Left colon (tissue), 2 donors: ENCODE measurements at places on chromosomes 5 and 9. TPM values are rescaled to one million over a fixed set of nuclear protein-coding genes. Genes with fewer than 3 reads are reported as not detected.

- peak; percentile 18 for DNase-seq
Measured at GRCh38 chr5:168047669-168048111, 243.8 kb upstream of the WWC1 start.

- peak; percentile 12 for DNase-seq
Measured at GRCh38 chr9:41229408-41230401, 40.6 kb upstream of the ZNG1F start.

DNA sequence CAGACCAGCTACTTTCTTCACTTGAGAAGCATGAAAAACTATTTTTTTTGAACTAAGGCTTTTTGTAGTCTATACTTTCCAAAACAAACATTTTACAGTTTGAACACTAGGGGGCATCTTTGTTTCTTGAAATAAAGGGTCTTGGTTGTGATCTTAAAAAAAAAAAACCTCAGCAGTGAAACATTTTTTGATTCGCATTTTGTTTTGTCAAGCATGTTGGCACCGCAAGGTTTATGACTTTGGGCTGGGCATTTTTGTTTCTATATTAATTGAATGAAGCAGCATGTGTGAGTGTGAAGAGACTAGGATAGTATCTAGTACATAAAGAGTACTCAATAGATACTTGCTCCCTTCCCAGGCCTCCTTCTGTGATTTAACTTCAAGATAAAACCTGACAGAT lies 31.6 kb upstream of the ACOT12 start:
- no peak for DNase-seq

- DNase-seq, result no peak
Measured at GRCh38 chr5:172142709-172143215, 45.3 kb downstream of the STK10 start.

FOXD4L3 gene
- total RNA-seq, result not detected

SARDH gene
- total RNA-seq, result 0.92 TPM

- DNase-seq, result no peak
Measured at GRCh38 chr9:17171309-17172094, 36.7 kb downstream of the CNTLN start.

GRCh38 chr9:103816146-103816545 lies 278.0 kb upstream of the SMC2 start:
- no peak for DNase-seq

GRCh38 chr5:140785905-140786686 lies at the start of gene PCDHA1:
Gene PCDHA1, plus strand, starts transcription at chr5:140786140.
- DNase-seq, result no peak

DNA sequence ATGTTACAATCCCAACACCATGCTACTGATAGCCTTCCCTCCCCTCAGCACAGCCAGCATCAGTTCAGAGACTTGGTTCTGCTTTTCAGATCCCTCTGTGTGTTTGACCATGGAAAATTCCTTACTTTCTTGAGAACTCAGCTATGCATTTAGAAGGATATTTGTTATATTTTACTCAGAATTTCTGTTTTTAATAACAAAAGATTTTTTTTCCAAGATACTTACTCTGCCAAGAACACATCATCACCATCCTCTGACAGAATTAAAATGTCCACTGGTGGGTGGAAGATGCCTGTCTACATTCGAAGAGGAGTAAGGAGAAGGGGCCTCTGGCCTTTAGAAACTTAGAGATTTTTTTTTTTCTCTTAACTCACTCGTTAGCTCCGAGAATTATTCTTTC lies 56.1 kb upstream of the CKMT2 start:
- DNase-seq, result no peak

- DNase-seq, result no peak
Measured at GRCh38 chr5:55601628-55602027, 66.9 kb upstream of the PLPP1 start.

IPO11 gene
- total RNA-seq, result 18.8 TPM

GRCh38 chr9:34637356-34638137 lies at the start of gene SIGMAR1:
Gene SIGMAR1, minus strand, starts transcription at chr9:34637787. Its CDS starts 90 bp downstream, at chr9:34637697.
- DNase-seq, result peak; percentile 96

- DNase-seq, result peak; percentile 62
Measured at GRCh38 chr9:83981126-83981871, 694 bp downstream of the RMI1 start.

- DNase-seq, result no peak
Measured at GRCh38 chr5:174317256-174317894, 271.9 kb downstream of the NSG2 start.

DNA sequence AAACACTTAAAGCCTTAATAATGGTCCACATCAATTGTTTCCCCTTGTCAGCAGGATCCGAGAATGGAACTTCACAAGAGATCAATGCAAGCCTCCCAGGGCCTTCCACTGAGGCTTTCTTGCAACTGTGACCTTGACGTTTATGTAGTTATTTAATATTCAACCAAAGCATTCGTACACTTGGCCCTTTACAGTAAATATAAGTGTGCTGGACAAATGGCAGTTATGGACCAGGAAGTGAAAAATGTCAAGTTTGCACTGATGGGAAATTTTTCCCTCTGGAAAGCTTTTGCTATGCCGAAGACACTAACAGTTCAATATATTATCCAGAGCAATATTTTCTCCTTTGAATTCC lies 101.8 kb downstream of the TTLL11 start:
- DNase-seq, result no peak

DNA sequence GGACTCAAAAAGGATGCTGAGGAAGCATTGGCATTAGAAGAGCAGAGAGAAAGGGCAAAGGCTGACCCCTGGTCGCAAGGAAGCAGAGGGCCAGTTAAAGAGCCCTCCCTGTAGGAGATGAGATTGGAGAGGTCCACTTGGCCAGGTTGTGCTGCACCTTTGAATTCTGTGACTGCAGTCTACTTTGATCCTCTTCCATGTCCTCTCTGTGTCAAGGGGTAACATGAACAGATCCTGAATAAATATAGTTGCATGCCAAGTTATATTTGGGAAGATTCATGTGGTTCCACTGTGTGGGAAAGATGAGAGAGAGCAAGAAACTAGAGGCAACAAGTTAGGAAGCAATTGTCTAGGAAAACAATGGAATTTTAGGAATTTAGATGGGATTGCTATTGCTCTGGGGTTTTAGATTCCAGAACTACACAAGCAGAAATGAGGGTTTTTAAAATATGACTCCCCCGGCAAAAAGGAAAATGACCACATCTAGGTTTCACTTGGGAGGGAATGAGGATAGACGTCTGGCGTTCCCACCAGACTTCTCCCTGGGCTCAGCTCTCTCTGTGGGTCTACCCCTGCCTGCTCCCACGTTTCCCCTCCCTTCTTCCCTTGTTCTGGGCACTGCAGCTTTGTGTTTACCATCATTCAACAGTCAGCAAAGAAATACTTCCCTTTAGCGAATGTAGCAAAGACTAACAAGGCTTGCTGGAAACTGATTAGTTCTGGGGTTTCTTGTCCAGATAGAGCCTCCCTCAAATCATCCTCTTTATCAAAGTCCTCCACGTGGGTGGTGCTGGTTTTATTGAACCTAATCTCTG lies 63.6 kb downstream of the SNX18 start:
- no peak for DNase-seq

GRCh38 chr9:101479338-101480030 lies 43.9 kb upstream of the ALDOB start:
- DNase-seq, result peak; percentile 63

DNA sequence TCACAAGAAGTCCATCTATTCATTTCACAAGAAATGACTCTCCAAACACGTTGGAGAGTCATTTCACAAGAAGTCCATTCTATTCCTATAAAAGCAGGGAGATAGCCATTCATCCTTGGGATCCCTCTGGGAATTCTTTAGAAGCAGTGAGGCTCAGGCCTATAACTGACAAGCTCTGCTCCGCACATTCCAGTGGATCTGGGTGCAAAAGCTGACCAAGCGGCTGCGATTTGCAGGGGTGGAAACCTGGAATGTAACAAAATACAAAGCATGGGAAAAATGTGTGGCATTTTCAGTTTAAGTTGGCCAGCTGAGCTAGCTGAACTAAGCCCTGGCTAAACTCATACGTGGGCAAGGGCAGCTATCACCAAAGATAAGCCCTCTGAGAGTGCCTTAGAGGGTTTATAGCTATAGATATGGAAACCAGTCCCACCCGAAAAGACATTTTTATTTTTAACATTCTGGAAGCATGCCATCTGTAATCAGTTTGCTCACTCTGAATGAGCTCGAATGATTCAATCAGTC lies 8.7 kb downstream of the TAS2R1 start:
- DNase-seq, result no peak

NR2F1-AS1 gene
- 3.2 TPM for total RNA-seq

GRCh38 chr9:125427556-125427955 lies 165.9 kb downstream of the GAPVD1 start:
- DNase-seq, result no peak

DNA sequence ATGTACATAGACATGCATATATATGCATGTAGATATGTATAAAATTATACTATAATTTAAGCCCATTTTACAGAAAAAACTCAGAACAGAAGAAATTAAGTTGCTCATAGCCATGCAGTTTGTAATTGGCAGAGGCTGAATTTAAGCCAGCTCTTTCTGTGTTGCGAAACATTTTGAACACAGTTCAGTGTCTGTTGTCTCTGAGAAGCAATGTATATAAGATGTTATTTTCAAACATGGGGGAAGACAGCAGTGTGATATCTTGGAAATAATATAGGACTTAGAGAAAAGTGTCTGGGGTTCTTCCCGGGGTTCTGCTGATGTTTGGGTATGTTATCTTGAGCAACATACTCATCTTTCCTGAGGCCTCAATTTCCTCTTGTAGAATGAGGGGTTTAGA lies 37.6 kb downstream of the SVEP1 start:
- DNase-seq, result no peak

- DNase-seq, result no peak
Measured at GRCh38 chr5:93791518-93791972, 50.1 kb upstream of the POU5F2 start.

DNA sequence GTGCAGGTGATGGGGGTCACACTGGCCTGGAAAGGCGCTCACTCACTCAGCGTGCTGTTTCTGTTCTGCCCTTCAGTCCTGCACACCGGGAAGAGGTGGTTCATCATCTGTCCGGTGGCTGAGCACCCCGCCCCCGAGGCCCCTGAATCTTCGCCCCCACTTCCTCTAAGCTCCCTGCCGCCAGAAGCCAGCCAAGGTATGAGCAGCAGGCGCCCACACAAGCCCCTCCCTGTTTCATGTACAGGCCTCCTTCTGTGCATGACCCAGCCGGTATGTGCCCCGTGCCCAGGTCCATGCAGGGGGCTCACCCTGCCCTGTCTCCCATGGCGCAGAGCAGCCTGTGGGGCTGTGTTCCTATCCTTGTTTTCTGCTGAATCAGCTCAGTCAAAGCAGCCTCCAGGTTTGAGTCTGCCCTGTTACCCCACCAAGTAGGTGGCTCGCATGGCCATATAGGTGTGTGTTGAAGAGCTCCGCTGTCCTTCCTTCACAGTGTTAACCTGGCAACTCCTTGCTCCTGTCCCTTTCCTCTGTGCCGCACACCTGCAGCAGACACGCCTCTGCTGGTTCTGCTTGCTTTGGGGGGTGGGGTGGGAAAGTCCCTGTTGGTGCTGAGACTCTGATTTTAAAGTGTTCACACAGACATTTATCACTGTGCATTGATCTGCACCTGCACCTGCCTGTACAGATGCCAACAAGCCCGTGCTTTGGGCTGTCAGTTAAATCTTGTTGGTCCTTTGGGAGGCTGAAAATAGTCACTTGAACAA lies 84.8 kb downstream of the WNK2 start:
- peak; percentile 75 for DNase-seq

PCDHGB7 gene
- 4.2 TPM for total RNA-seq

DNA sequence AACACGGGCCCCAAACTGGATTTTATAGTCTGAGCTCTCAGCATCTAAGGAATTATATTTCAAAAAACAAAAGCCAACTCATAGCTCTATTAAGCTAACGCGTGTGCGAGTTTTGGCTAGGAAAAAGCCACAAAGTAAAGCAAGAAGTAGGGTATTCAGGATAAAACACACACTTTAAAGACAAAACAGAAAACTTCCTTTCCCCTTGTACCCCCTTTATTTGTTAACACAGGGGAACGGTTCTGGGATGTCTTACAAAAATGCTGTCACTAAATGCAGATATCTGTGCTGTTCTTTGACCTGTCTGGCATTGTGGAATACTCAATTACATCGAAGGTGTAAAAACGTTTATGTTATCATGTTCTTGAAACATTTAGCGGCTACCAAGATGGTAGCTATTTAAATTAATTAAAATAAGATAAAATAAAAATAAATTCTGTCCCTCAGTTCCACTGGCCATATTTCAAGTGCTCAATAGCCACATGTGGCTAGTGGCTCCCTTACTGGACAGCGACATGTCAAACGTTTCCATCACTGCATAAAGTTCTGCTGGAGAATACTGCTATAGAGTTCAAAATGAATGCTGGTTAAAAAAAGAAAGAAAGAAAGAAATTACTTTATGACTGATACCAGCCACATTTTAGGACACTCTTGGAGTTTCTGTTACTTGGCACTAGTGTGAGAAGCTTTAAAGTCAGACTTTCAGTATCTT lies 7.2 kb upstream of the MEF2C start:
- DNase-seq, result no peak

SPATA31D1 gene
- total RNA-seq, result not detected

GRCh38 chr9:5957166-5957565 lies 58.3 kb downstream of the RANBP6 start:
- no peak for DNase-seq

- DNase-seq, result peak; percentile 86
Measured at GRCh38 chr9:130680836-130681768, 12.5 kb upstream of the EXOSC2 start.

GRCh38 chr5:151671950-151672349 lies 14.8 kb downstream of the SPARC start:
- DNase-seq, result no peak

DNA sequence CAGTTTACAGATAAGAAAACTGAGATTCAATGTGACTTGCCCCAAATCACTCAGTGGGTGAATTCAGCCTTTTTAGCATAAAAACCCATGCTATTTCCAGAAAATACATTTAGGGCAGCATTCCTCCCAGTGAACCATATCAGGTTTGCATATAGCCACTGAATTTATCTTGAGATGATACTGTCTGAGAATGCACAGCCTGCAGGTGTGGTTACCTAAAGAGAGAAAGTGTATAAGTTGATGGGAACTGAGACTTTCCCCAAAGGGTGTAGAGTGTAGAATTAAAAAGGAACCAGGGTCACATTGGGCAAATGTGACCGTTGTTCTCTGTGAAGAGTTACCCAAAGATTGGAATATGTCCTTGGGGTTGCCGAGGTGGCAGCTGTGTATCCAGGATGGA lies 100.0 kb upstream of the PIK3R1 start:
- no peak for DNase-seq

FYB1 gene
- total RNA-seq, result 7.3 TPM

CTNND2 gene
- total RNA-seq, result 0.82 TPM

- no peak for DNase-seq
Measured at GRCh38 chr9:78725503-78725902, 428.6 kb downstream of the PSAT1 start.

PCDHB13 gene
- 2.0 TPM for total RNA-seq

- no peak for DNase-seq
Measured at GRCh38 chr5:132639706-132640130, 18.3 kb upstream of the IL13 start.

GRCh38 chr5:159951834-159952233 lies 35.6 kb downstream of the ADRA1B start:
- no peak for DNase-seq

- DNase-seq, result no peak
Measured at GRCh38 chr5:151751091-151751490, 7.3 kb downstream of the ATOX1 start.
